ENCODE measurements at places on chromosomes 3 and 15. TPM values are rescaled to one million over a fixed set of nuclear protein-coding genes. Genes with fewer than 3 reads are reported as not detected.
A peak's percentile ranks its signal among the peaks of the same experiment; 100 is the strongest.

Gene CADM2
- not detected for total RNA-seq

Gene STAB1
- not detected for total RNA-seq

Gene CA12
- total RNA-seq = 64.9 TPM

Gene GP9
- not detected for total RNA-seq

Gene CPN2
- not detected for total RNA-seq

Gene ARHGAP11A
- 33.9 TPM for total RNA-seq

Gene MORC1
- total RNA-seq = not detected

Gene CKMT1B
- total RNA-seq = 7.6 TPM

Gene CAPN3
- not detected for total RNA-seq

Gene CILP
- 0.03 TPM for total RNA-seq

Gene THSD4
- 19.5 TPM for total RNA-seq

Gene AHSG
- not detected for total RNA-seq

GRCh38 chr3:139124197-139124596, 79.5 kb upstream of the PRR23C start:
- no peak for DNase-seq

- no peak for DNase-seq
These were observed 47.6 kb downstream of the TRIM71 start for GRCh38 chr3:32865383-32865782.

- DNase-seq = no peak
These were observed 268.0 kb downstream of the NR2F2 start for GRCh38 chr15:96598514-96598913.

- DNase-seq = no peak
These were observed 396.1 kb upstream of the ROBO2 start for GRCh38 chr3:76643623-76644304.

DNA sequence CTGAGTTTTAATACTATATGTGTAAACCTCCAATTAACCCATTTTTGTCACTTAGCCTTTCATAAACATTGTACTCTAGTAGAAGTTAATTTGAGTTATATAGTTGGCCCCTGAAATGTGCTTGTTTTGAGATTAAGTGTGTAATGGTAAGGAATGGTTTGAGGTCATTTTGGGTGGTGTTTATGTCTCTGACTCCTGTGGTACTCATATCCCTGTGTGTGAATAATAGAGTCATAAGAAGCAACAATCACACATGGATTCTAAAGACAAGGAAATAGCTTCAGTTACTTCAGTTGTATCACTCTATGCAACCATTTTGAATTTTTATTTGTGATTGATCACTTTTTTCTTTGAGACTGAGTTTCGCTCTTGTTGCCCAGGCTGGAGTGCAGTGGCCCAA, 408.5 kb downstream of the MFSD1 start:
- DNase-seq = no peak

GRCh38 chr3:19485267-19485666, 337.0 kb downstream of the KCNH8 start:
- no peak for DNase-seq

GRCh38 chr3:41138146-41138545, 61.2 kb upstream of the CTNNB1 start:
- no peak for DNase-seq

DNA sequence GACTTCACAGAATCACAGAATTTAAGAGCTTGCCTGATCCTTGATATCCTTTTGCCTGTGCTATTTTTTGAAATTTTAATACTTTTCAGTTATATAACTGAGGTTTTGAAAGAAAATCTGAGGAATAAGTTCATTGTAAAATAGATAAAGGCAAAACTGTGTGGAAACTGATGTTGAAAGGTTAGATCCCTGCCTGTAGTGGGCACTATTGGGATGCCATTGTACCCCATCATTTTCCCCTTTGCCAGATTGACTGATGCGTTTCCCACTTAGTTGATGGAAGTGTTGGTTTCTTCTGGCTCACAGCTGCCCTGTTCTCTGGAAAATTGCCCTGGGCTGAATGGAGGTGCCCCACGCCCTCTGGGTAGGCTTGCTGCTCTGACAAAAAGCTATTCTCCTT, 387.9 kb downstream of the RBMS3 start:
- no peak for DNase-seq

DNA sequence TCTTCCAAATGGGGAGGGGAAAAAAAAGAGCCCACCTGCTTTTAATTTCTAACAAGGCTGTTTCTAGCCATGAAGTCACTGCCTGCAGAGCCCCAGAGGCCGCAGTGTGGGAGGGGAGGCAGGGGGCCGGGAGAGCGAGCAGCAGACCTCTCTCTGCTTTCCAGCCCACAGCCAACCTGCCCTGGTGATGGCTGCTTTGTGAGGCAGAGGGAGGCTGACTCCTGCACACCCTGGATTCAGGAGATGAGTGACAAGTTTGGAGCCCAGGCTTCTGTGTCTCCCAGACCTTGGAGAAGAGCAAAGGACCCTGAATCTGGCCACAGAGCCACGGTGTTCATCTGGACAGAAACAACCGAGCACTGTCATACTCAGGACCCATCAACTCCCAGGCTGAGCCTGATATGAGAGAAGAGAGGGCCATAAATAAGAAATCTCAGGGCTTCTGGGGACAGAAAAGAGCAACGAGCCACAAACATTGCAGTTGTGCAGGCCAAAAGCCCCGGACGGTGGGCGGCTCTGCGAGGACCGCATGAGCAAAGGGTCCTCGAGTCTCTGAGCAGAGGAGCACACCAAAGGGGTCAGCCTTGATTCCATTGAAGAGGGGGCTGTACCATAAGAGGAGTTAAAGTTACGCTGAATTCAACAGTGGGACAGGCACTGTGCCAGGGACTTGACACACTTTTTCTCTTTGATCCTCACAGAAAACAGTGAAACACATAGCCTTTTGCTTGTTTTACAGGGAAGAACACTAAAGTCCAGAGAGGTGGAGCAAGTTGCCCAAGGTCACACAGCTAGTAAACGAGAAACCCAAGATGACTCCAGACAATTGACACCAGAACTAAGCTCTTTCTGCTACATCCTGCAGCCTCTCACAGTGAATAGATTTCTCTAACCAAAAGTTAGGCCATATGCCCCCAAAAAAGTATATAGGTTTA, 97.2 kb downstream of the SEMA5B start:
- DNase-seq = no peak

DNA sequence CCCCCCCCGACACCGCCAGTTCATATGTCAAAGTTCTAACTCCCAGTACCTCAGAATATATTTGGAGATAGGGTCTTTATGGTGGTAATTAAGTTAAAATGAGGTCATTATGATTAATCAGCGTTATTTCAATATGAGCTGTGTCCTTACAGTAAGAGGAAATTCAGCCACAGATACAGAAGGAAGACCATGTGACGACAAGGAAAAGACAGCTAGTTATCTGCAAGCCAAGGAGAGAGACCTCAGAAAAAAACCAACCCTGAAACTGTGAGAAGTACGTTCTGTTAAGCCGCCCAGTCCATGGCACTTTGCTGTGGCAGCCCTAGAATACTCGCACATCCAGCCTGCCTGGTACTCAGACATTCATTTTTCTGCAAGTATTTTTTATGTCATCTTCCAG, 62.3 kb upstream of the ARL8B start:
- no peak for DNase-seq

GRCh38 chr3:11539677-11540076, 104.0 kb downstream of the VGLL4 start:
- DNase-seq = peak; percentile 1

DNA sequence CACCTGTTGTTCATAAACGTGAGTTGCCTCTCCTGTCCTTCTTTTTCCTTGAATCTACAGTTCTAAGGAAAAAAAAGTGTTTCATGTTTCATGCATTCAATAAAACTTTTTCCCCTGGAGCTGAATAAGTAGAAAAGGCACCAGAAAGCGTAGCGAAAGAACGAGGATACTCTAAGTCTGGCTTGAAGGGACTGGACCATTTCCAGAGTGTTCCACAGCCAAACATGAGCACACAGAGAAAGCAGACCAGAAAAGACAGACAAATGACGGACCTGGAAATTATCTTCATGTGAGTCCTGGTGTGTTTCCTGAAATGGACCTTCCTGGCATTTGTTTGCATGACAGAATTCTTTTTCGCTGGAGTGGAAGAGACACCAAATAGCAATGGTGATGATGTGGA, 204.7 kb downstream of the SV2B start:
- DNase-seq = no peak

GRCh38 chr3:167493244-167493643, 19.4 kb upstream of the SERPINI2 start:
- DNase-seq = peak; percentile 58

DNA sequence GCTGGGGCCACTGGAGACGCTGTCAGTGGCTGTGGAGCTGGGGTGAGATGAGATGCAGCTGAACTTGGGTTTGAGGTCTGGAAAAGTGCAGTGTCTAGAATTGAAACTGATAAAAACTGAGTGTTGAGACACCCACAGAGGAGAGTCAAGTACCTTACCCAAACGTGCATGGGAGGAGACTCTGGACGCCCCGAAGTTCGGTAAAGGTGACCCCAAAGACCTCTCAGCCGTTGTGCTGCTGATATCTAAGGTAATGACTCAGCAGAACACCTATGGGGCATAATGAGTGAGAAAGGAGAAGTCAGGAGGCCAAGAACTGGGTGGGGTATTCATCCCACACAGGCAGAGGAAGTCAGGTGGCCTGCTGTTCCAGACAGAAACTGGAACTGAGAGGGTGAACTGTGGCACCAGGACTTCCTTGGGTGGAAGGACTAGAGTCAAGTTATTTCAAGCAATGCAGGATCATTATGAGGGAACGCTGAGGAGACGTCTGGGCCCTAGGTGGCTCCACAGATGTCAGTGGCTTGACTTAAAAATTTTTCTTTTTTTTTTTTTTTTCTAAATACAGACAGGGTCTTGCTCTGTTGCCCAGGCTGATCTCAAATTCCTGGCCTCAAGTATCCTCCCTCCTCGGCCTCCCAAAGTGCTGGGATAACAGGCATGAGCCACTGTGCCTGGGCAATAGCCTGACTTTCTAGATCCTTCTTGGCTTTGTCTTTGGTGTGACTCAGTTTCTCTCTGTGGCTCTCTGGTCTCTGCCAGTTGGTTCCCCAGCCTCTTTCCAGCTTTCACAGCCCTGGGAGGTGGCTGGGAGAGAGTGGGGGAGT, 67.6 kb upstream of the GCNT3 start:
- DNase-seq = peak; percentile 82

DNA sequence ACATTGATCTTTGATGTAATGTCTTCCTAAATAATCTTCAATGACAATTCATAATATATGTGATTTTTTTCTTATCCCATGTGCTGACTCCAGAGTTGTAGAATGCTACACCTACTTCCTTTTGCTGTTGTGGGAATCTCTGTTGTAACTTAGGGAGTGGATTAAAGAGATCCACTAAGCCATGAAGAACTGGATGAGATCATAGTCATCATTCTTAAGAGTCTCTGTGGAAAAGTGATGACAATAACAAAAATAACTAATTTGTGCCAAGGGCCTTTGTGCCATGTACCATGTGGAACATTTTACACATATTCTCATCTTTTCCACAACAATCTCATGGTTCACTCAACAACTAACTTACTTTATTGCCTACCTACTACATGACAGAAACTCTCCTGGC, 162.9 kb upstream of the PDZRN3 start:
- no peak for DNase-seq

DNA sequence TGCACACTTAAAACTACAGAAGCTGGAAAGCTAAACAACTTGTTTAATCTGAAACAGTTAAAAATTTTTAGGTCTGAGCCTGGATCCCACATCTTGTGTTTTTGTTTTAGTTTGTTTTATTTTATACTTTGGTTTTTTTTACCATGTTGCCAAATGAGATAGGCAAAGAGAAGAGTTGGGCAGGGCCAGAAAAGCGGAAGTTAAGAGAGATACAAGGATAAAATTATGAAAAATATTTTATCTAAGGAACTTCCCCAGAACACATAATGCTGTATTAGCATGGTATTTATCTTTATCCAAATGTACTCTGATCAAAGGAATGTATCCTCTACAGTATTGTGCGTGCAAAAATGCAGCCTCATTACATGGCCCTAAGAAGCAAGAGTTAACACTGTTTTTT, 50.7 kb downstream of the PROS1 start:
- no peak for DNase-seq

DNA sequence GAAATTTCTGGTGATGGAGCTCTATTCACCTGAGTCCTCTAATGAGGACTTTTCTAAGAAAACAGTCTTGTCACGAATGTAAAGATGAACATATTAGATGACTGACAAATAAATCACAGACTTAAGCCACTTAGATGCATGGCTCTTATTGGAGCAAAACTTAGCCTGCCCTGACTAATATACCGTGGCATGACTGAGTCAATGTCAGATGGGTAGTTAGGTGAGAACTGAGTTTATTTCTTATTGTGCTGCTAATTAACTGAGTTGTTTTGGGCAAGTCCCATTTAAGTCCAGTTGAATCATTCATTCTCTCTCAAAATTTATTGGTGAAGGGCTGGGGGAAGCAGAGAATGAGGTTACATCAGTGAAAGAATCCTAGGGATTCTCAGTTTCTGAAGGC, 459.8 kb downstream of the MCTP2 start:
- no peak for DNase-seq

- no peak for DNase-seq
These were observed 6.1 kb upstream of the USP8 start for GRCh38 chr15:50418041-50418583.

DNA sequence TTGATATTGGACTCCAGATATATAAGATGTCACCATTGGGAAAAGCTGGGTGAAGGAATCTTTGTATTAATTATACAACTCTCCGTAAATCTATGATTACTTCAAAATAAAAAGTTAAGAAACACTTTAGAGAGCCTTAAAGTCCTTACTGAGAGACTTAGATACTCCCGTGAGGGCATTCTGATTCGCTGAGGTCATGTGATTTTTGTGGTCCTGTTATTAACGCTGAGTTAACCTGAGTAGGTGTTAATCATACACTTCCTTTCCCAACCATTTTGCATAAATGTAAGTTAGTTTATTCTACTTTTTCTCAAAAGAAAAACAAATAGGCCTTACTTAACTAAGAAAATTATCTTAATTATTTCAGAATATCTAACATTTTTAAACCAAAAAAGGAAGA, 67.1 kb upstream of the LMOD3 start:
- DNase-seq = no peak

DNA sequence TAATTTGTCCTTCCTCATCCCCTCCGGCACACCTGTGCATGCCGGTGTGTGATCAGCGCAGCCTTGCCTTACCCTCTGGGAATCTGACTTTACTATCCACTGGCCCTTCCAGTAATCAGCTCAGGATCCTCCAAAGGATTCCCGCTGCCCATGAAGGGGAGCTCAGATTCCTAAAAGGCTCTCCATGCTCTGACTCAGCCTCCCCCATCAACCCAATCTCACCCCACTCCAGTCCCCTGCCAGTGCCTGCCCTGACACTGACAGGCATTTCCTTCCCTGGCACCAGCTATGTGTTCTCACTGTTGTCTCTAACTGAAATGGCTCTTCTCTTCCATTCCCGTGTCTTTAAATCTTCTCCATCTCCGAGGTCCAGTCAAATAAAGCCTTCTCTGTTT, 7.3 kb upstream of the BCL2A1 start:
- DNase-seq = no peak

DNA sequence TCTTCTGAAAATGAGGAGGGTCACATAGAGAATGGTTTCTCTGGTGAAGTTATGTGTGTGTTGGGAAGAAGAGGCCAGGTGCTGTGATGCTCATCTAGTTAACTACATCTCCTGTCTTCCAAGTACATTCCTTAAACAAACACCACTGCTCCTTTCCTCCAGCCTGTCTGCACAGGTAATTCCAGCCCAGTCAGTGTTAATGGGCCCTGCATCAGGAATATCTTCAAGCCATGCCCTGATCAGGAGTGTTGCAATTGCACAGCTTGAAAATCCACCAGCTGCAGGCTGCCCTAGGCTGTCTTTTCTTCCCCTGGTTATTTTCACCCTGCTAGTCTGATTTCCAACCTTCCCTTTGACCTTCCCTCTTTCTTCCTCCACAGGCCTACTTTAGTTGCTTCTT, 41.9 kb upstream of the LMOD3 start:
- no peak for DNase-seq

GRCh38 chr3:5093731-5094130, 28.4 kb upstream of the ARL8B start:
- no peak for DNase-seq

Measured in HT-29 (cell line).